DMS 273 treated with DMSO at 0.1 percent for 48 hours (cell line): ENCODE measurements at places on chromosomes 6 and 20.

- peak; percentile 16 for DNase-seq
Observed at GRCh38 chr6:25026723-25027122, 91.0 kb upstream of the RIPOR2 start.

GRCh38 chr6:7172649-7173048, 64.9 kb downstream of the RREB1 start:
- DNase-seq = no peak

GRCh38 chr6:56902641-56903464, 52.1 kb upstream of the BEND6 start:
- no peak for DNase-seq

DNA sequence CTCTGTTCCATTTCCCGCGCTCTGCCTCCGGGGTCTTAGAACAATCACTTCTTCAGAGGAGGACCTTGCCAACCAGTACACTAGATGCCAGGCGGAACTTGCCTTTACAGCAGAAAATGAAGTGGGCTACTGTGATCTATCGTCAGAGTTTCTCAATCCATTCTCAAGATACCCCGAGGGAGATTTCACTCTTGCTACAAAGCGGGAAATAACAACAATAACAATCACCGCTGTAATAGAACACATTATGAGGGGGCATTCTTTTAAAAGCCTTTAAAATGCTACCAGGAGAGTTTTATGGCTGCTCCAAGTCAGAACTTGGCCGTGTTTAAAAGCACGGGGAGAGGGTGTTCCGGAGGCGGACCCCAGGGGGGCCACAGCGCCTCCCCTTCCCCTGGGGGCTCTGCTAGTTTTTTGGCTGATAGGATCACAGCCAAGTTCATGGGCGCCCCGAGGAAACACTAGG, 617.0 kb upstream of the AGPAT4 start:
- no peak for DNase-seq

DNA sequence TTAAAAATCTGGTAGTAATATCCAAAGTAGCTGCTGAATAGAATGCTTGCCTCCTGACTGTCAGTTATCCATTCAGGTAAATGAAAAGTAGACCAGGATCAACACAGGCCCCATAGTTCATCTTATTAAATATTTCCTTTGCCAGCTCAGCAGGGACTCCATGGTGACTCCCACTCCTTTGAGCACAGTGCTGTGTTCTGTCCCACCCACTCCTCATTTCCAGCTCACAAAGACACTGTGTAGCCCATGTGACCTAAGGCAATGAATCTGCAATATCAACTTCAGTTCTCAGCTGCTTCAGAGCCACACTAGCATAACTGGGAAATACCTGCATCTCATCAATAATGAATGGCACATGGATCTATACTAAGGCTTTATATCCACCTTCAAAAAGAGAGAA, 189.5 kb upstream of the MANEA start:
- no peak for DNase-seq

DNA sequence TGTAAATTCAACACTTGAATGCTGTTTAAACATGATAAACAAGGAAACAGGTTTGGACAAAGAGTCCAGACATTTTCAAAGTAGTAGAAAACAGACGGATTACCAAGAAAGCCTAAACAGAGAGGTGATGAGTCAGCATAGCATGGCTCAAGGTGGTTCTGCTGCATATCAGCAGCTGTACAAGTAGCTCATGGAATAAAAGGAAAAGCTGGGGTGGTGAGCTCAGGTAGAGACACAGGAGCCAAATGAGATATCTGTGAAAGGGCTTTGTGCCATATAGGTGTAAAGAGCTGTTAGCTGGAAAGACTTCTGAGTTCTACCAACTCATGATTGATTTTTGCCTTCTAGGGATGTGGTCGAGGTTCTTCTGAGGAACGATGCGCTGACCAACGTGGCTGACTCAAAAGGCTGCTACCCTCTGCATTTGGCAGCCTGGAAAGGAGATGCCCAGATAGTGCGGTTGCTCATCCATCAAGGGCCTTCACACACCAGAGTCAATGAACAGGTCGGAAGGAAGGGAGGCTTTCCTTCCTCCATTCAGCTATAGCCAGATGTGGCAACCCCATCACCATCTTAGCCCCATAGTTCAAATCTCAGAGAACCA, 80.7 kb downstream of the ANKS1A start:
- DNase-seq = no peak

DNA sequence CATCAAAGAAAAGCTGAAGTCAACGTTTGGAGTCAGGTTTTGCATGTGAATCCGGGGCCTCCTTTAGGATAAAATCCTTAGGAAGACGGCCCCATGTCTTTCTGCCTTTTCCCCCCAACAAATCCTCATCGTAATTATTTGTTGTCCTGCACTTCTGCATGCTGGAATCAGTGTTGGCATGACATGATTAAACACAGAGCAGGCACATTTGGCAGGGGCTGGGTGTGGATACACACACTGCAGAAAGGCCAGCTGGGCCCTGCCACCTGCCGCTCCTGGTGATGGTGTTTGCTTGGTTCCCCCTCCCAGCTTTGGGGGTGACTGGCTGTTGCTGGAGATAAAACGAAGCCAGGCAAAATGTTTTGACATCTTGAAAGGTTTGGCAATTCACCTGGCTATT, 46.3 kb upstream of the FOXA2 start:
- DNase-seq = no peak

DNA sequence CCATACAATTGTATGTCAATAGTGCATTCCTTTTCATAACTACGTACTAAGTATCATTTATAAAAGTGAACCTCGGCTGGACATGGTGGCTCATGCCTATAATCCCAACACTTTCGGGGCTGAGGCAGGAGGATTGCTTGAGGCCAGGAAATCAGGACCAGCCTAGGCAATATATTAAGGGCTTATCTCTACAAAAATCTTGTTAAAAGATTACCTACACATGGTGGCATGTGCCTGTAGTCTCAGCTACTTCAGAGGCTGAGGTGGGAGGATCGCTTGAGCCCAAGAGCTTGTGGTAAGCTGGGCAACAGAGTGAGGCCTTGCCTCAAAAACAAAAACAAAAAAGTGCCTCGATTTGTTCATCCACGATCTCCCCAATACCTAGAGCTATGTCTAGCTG, 449.7 kb upstream of the SULF2 start:
- DNase-seq = no peak

- DNase-seq = no peak
Observed at GRCh38 chr20:32382102-32382950, 24.2 kb downstream of the ASXL1 start.

- DNase-seq = no peak
Observed at GRCh38 chr20:59774921-59775686, 158.3 kb downstream of the SYCP2 start.

GRCh38 chr20:45341939-45342854, 6.0 kb downstream of the SDC4 start:
- no peak for DNase-seq

DNA sequence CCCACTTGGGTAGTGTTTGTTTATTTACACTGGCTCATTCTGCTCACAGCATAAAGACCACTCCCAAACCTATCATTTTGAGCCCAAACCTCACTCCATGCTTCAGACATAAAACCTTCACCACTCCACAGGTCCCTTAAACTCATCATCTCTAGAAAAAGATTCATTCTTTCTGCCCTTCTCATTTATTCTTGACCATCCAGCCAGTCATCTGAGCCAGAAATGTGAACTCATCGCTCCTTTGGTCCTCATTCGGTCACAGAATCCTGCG, 12.4 kb downstream of the TPMT start:
- no peak for DNase-seq

GRCh38 chr20:63392465-63393365, 31.6 kb upstream of the CHRNA4 start:
- no peak for DNase-seq

DNA sequence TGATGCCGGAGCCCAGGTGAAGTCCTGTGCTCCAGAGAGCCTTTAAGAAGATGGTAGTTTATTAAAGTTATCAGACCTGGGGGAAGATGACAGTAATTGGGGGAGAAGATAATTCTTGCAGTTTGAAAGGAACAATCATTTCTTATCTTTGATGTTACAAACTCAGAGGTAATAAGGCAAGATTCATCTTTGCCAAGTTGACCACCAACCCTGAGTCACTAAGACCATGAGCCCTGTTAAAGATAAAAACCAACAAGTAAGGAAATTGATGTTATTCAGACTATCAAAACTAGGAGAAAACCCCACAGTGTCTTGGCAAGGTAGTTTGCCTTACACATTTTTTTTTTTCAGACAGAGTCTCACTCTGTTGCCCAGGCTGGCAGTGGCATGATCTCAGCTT, 73.1 kb downstream of the MKKS start:
- DNase-seq = no peak

GRCh38 chr6:32931211-32931610, 9.6 kb downstream of the HLA-DMB start:
- no peak for DNase-seq

- DNase-seq = no peak
Observed at GRCh38 chr6:69138893-69139494, 503.9 kb downstream of the ADGRB3 start.

DNA sequence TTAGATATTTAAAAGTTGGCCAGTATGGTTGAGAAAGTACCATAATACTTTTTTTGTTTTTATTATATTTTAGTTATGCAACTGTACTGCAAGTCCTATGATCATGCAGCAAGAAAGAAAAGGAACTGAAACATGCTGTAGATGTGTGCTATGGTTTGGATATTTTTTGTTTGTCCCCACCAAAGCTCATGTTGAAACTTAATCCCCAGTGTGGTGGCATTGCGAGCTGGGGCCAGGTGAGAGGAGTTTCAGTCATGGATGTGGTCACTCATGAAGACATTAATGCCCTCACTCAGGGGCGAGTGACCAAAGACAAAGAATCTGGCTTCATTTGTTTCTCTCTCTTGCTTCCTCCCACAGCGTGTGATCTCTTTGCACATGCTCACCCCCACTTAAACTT, 393.9 kb downstream of the PAX1 start:
- DNase-seq = no peak

GRCh38 chr6:160974304-160974771, 17.2 kb upstream of the MAP3K4 start:
- DNase-seq = no peak

- DNase-seq = no peak
Observed at GRCh38 chr6:148987982-148988381, 241.2 kb downstream of the UST start.

- no peak for DNase-seq
Observed at GRCh38 chr20:4750381-4750780, 28.7 kb downstream of the PRND start.

GRCh38 chr20:23205211-23205610, 119.1 kb upstream of the CD93 start:
- no peak for DNase-seq

GRCh38 chr6:140490081-140490480, 1115.6 kb upstream of the CITED2 start:
- no peak for DNase-seq

GRCh38 chr6:140897804-140898573, 1234.7 kb upstream of the GJE1 start:
- DNase-seq = peak; percentile 12

DNA sequence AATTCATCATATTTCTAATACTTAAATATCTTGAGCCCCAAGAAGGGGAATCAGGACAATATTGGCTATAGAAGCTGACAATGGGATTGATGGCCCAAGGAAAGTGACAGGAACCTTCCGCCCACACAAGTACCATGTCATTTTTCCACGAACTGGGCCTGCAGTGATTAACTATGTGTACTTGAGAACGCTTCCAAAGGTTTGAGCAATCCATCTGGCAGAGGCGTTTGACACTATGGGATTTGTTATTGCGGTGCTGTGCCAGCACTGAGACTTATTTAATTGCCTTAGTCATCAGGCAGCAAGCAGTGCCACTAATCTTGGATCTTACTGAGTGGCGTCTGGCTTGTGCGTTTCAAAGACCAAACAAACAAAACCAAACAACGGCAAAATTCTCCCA, 135.6 kb upstream of the UST start:
- no peak for DNase-seq

- no peak for DNase-seq
Observed at GRCh38 chr20:8404912-8405635, 273.0 kb downstream of the PLCB1 start.
